ENCODE measurements at places on chromosomes 5 and 9.
A peak's percentile ranks its signal among the peaks of the same experiment; 100 is the strongest.

DNA sequence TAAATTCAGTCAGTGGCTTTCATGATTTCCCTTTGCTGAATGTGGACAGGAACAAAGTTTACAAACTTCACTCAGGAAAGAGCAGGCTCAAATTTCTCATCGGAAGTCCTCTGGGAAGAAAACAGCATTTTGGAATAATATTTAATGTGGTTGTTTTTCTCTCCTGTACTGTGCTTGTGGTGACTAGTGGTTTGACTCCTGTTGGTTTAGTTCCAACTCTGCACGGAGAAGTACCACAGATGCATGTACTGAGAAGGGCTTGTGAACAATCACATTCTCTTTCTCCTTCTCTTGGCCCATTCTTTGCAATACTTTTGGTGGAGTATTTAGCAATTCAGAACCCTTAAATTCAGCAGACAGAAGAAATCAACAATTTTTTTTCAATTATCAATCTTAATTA is 13.3 kb downstream of the MPDZ start:
- no peak for DNase-seq

DNA sequence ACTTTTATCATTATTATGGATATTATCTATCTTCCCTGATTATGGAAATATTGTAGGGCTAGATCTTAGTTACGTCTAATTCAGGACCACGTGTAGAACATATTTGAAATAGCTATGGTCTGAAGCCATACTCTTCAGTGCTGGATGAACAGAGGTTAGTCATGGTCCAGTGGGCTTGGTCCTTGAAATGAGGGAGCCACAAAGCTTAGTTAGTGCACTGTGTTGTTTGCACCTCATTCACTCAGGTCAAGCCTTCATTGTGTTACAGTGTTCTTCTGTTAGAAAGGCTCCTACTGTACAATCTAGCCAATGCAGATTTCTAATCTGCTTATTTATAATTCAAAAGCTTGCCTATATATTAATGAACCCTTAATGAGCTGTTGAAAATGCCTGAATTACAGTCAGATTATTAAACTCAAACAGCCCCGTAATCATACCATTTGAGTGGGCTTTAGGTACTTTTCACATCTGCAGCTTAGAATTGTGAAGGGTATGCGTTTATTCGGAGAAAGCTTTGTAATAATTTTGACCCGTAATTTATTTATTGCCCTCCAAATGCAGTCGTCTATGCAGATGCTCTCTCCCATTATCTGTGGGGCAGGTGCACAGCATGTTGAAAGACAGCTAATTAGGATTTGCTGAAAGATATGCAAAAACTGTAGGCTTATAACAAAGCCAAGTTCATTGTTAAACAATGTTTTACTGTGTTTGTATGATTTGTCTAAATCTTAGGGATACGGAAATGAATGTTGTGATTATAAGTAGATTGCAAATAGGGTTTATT is 164.9 kb downstream of the PBX3 start:
- DNase-seq, result no peak

DNA sequence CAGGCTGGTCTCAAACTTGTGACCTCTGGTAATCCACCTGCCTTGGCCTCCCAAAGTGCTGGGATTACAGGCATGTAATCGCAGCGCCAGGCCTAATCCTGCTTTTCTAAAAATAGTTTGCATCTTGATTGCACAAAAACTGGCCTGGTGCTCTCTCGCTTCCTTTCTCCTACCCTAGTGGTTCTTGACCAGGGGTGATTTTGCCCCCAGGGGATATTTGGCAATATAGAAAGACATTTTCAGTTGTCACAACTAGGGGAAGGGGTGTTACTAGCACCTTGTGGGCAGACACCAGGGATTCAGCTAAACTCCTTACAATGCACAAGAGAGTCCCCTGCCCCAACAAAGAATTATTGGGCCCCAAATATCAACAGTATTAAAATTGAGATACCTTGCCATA is 139.8 kb downstream of the DROSHA start:
- no peak for DNase-seq

DNA sequence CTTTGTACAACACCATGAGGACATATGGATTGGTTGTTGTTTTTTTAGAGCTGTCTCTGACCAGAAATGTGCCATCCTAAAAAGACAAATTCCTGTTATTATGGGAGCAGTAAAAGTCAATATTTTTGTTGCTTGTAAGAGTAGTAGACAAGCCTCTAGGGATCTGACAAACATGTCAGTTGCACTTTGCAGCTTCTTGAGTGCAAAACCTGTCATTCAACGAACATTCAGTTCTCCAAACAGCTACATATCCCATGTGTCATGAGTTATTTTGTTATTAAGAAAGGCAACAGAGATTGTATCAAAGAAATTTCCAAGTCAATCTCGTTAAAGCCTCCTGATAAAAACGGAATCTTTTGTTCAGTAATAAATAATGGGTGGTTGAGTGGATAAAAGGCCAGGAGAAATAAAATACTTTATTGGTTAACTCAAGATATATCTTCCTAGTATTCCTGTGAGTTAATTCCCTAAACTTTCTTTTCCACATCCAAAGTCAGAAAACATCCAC is 18.1 kb downstream of the C5orf58 start:
- no peak for DNase-seq

DNA sequence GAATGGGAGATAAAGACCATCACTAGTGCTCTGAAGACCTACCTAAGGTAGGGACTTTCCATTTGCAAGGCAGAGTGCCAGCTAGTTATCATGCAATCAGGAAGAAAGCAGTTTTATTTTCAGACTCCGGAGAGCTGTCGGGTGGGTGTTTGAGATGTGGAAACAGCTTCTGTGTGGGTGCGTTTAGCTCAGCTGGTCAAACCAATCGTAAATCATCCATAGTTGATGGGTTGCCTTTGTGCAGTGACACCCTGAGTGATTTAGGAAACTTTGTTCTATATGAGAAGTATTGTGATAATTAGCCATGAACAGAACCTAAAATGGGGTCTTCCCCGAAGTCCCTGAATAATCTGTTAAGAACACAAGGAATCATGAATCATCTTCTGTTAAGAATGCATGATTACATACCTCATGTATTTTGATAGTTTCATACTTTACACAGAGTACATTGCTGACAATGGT is 284.3 kb downstream of the ARHGAP26 start:
- DNase-seq, result no peak

DNA sequence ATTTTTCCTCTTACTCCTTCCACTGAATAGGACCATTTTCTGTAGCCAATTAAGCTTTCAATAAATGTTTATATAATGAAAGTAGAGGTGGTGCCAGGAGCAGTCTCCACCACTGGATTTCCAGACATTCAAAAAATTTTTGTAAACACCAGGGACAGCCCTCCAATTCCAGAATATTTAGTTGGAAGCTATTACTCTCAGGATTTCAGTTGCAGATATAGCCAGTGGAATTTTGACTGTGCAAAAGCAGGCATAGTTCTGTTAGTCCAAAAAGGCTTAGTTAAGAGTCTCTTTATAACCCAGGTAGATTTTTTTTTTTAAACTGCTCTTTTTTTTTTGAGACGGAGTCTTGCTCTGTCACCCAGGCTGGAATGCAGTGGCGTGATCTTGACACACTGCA is 138.1 kb upstream of the DMRT1 start:
- DNase-seq, result no peak

DNA sequence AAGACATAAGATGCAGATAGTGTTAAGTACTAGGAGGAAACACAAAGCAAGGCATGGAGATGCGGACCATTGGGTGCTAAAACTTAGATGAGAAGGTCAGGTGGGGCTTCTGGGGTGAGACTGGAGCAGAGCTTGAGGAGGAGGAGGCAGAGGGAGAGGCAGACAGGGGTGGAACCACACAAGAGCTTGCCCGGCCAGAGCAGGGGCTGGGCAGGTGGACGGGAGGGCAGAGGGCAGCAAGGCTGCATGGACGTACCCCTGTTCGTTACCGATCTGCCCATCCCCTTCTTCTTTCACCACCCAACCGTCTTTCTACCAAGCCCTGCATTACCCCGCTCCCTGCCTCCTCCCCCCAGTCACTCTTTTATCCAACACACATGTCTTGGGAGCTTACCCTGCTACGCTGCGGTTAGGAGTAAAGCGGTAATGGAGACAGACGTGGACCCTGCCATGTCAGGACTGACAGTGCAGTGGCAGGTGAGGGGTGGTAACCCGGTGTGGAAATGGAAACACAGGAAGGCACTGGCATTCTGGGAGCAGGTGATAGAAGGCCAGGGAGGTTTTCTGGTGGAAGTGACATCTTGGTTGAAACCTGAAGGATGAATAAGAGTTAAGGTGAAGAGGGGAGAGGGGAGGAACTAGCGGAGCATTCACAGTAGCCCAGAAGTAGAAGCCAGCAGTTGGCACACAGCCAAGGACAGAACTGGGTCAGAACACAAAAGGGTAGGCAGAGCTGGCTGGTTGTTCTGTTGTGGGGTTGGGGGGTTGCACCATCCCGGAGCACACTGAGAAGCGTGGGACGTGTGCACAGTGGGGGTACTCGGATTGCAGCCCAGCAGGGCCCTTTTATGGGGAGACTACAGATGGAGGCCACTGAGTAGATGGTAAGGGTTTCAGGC is 167.2 kb downstream of the CACNA1B start:
- DNase-seq, result no peak

DNA sequence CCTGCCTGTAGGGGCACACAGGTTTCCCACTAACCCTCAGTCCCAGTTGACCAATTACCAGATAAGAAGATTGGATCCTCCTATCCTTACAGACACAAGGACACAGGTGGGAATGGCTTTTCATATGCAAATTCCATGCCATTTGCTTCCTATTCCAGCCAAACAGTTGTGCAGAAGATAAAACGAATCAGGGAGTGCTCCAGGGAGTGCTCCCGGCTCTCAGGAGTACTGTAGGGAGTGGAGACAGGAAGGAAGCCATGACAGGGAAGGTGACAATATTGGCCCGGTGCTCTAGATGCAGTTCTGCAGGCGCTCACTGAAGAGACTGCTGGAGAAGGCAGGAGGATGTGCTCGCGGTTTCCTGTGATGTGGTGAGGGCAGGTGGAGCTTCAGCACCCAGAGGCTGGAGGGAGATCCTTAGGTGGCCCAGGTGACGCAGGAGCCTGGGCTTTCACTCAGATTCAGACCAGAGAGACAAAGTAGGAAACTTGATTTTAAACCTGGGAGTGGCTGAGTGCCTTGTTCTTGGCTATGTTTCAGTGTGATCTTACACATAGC is 260.0 kb downstream of the AUH start:
- DNase-seq, result peak; percentile 79

GRCh38 chr5:172403189-172403796 is 51.0 kb downstream of the SH3PXD2B start:
- DNase-seq, result no peak

- no peak for DNase-seq
These were observed 323.0 kb upstream of the IRX4 start for GRCh38 chr5:2205596-2206226.

DNA sequence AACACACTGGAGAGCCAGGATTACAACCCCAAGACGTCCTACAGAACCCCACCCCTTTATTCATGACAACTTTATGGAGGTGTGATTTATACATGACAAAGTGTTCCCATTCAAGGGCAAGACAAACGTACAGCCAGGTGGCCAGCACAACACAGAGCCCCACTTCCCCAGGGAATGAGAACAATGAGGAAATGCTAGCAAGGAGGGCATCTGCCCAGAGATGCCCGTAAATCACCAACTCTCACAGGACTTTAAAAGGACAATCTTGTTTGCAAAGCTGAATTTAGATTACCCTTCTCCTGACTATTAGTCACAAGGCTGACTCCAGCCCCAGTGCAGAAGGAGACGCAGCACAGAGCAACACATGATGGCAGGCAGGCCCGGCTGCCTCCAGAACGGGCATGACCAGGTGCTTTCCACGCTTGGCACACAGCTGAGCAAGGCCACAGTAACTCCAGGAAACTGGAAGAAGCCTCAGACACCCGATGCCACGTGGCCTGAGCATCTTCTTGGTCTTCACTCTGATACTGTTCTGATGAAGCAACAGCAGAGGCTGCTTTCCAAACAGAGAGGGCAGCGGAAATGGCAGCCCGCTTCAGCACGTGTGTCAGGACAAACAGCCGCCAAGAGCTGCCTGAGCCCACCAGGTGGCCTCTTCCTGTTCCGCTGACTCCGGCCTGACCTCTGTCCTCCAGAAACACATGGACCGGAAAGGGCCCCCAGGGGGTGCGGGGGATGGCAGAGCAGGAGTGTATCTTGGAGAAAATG is 51.4 kb downstream of the ROR2 start:
- DNase-seq, result no peak

- DNase-seq, result no peak
These were observed 16.7 kb downstream of the CXXC5 start for GRCh38 chr5:139664727-139665351.

GRCh38 chr9:108473209-108474112 is 382.3 kb downstream of the ACTL7B start:
- no peak for DNase-seq

DNA sequence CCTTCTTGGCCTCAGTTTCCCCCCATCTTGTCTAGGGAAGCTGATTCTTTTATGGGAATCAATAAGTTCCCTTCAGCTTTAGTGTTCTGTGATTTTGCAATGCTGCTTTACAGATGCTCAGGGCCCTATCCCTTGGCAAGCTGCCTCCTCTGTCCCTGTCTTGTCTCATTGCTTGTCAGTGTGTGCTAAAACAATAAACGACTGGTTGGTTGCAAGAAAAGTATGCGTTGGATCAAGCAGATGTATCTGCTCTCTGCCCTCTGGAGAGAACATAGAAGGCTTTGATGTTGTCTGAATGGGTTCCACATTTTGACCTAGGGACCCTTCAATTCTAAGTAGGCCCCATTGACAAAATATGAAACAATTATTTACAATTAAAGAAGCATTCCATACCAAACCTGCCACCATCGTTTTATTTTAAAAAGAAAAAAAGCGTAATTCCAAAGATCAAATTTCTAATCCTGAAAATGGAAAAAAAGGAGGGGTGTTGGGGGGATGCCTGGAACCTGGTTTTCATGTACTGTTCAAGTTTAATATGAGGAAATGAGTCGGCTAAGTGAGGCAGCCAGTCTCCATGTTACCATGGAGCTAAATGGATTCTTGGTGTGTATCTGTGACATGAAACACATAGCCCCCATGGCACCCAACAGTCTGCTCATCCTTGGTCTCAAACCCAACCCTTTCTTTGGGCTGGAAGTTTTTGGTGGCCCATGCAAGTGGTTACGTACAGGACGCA is 31.2 kb upstream of the TARS1 start:
- DNase-seq, result no peak

- DNase-seq, result no peak
These were observed 83.6 kb downstream of the SMC2 start for GRCh38 chr9:104177676-104178075.

DNA sequence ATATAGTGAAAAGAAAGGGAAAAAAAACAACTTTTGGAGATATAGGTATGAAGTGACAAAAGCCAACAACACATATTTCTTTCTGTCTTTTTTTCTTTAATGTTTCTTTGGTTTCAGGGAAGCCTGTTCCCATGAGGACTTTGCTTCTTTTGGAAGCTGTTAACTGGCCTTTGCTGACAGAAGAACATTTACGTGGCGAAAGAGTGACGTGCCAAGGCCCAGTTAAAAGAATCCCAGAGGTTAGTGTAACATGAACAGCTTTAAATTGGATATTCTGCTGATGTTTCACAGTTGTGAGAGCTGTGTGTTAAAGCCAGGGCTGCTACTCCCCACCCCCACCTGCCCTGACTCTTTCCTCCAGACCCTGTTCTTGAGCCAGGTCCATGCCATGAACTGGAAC is 275.9 kb downstream of the CRB2 start:
- no peak for DNase-seq
